ENCODE measurements at places on chromosomes 6 and 20.

DNA sequence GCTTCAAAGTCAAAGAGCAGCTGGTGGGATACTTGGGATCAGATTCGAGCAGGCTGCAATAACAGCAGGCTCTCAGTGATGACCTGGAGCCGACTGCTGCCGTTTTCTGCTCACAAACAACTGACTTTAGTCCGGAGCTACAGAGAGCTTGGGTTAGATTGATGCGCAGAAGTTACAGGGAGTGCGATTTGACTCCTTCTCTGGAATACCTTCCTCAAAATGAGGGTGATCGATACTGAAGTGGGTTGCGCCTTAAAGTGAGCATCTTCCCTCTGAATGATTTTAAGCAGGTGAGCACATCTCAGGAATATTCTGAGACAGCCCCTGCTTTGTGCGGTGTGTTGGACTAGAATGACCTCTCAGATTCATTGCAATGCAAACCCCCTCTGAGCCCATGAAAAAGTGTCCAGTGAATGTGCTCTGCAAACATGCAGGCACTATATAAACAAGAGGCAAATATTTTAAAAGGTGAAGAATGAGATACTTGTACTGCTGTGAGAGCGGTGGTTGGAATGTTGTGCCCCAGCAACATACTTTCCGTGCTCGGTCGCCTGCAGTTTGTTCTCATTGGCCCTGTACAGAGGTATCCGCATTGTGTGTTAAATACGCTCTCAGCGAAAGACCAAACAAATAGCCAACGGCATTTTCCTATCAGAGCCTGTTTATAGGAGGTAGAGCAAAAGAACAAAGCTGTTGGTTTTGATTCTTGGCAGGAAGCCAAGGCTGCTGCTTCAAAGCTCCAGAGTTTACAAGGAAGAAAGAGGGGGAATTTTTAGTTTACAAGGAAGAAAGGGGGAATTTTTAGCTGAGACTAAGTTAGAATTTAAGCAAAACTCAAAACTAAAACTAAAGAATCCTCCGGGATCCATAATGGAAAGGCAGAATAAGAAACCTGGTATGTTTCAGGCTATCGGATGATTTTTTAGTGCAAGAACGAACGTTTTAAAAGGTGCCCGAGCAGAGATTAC, 67.7 kb downstream of the PHACTR2 start:
- DNase-seq, result peak; percentile 76

DNA sequence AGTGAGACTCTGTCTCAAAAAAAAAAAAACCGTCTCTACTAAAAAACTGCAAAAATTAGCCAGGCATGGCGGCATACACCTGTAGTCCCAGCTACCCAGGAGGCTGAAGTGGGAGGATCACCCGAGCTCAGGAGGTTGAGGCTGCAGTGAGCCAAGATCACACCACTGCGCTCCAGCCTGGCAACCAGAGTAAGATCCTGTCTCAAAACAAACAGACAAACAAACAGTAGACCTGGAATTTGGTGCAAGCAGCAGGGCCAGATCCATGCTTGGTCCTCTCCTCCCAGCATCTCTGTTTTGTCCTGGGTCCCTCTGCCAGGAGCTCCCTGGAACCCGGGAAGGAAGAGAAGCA, 11.6 kb downstream of the RIPOR3 start:
- DNase-seq, result no peak

DNA sequence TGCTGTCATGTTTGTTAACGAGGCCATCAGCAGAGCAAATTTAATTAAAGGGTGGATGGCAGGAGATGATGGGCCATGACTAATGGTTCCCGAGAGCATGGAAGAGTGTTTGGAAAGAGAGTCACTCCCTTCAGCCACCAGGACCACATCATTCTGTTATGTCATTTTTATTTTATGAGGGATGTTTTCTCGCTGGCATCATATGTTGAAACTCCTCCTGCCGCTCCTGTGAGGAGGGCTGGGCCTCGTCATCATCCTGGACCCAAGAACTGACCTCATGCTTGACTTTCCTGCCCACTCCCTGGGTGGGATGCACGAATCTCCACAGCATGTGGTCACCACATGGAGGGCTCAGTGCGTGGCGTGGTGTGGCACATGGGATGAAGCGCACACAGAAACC, 86.4 kb upstream of the FRMD1 start:
- DNase-seq, result no peak

GRCh38 chr6:3794092-3794491, 42.6 kb upstream of the PXDC1 start:
- DNase-seq, result no peak

DNA sequence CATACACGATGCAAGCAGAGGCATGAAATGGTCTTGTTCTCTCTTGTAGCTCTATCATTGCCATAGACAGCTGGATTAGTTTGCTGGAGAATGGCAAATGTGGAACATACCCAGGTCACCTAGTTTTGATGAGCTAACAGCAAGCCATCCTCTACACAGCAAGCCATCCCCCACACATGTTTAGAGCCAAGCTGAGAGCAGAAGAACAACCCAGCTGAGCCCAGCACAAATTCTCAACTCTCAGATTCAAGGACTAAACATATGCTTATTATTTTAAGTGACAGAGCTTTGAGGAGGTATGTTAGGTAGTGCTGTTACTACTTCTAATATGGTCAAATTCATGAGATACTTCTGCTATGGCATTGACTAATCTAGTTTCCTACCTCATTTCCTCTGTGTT, 230.3 kb downstream of the OTOR start:
- DNase-seq, result no peak

Data from IMR-90 (cell line).